Activated CD4-positive, CD25-positive, alpha-beta regulatory T cell treated with anti-CD3 and anti-CD28 coated beads, Interleukin-2, amount 50 U/mL, for 16 hours (primary cell): ENCODE measurements at places on chromosomes 2 and 18.
A peak's percentile ranks its signal among the peaks of the same experiment; 100 is the strongest.

GRCh38 chr2:239903803-239904202 lies 121.3 kb downstream of the NDUFA10 start:
- DNase-seq = no peak

- no peak for DNase-seq
These were observed 114.7 kb downstream of the DHRS9 start for GRCh38 chr2:169184074-169184473.

DNA sequence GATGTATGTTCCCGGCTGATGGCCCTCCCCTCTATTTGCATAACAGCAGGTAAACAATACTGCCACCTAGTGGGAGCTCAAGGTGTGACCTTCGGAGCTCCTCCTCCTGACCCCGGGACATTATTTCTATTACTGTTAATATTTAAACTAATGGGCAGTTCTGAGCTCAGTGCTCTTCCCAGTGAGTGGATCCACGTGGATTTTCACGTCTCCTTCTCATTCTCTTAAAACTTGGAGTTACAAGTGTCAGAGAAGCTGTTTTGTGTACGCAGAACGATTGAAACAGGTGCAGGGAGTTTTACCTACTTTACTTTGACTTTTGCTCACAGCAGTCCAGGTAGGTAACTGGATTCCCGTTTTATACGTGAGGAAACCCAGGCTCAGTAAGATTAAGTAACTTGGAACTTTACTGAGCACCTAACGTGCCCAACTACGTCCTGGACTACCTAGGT lies 127.3 kb downstream of the PRKCE start:
- DNase-seq = peak; percentile 51

DNA sequence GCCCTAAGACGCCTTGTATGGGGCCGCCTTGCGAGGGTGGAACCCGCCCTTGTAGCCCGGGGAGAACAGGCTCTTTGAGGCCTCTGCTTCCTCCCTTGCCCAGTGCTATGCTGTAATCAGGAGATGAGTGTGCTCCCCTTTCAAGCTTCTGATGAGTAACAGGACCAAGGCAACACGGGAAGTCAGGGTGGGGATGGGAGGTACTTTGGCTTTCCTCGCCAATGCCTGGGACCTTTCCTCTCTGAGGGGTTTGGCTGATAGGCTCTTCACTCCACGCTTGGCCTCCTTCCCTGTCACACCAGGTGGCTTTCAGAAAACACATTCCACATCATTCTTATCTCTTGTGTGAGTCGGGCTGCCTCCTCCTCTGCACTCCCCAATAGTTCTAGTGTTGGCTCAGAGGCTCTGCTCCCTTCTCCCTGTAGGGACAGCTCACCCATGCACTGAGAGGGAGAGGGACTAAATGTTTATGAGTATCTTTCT lies 223.7 kb upstream of the TRIB2 start:
- no peak for DNase-seq

- no peak for DNase-seq
These were observed 53.4 kb upstream of the STK17B start for GRCh38 chr2:196224756-196225155.

DNA sequence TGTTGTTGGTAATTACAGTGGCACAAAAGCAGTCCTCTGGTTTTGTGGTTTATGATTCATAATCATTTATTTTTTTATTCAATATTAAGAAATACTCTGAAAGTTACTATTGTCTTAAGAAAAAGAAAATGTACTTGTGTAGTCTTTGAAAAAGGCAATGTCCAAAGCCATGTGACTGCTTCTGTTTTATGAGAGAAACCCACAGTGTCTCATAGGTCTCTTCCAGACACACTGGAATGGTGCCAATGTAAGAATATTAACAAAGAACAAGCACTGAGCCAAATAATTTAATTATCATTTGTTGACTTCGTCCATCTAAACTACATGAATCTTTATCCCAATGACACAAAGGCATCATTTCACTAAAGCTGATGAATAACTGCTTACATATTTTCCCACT lies 62.5 kb downstream of the RPRM start:
- no peak for DNase-seq

GRCh38 chr2:189836644-189837043 lies 52.4 kb downstream of the PMS1 start:
- DNase-seq = no peak

GRCh38 chr2:200399046-200399445 lies 92.6 kb downstream of the SPATS2L start:
- no peak for DNase-seq

- no peak for DNase-seq
These were observed 81.0 kb upstream of the ASB18 start for GRCh38 chr2:236345081-236345714.

- no peak for DNase-seq
These were observed 355.5 kb downstream of the RAD51AP2 start for GRCh38 chr2:17162713-17163112.

- no peak for DNase-seq
These were observed 1132.2 kb downstream of the DPP10 start for GRCh38 chr2:115574667-115575066.

DNA sequence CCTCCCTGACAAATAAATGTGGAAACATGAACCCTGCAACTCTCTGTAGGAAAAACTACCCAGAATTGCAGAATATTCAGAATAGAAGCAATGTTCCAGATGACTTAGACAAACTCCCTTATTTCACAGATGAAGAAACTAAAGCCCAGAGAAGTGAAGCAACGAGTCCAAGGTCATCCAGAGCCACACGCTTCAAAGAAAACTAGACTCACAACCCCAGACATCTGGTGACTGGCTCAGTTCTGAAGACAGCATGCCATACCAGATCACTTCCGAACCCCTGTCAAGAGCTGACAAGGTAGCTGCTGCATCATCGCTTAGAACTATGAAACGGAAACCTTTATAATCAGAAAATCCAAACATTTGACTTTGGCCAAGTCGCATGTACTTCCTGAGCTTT lies 101.3 kb downstream of the PID1 start:
- DNase-seq = no peak

DNA sequence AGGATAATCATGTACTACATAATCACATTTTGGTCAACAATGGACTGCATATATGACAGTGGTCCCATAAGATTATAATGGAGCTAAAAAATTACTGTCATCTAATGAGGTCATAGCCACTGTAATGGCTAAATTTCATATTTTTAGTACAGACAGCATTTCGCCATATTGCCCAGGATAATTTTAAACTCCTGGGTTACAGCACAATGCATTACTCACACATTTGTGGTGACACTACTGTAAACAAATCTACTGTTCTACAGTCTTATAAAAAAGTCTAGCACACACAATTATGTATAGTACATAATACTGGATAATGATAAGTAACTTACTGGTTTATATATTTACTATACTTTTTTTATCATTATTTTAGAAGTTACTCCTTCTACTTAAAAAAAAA lies 12.8 kb downstream of the EIF2AK2 start:
- no peak for DNase-seq

DNA sequence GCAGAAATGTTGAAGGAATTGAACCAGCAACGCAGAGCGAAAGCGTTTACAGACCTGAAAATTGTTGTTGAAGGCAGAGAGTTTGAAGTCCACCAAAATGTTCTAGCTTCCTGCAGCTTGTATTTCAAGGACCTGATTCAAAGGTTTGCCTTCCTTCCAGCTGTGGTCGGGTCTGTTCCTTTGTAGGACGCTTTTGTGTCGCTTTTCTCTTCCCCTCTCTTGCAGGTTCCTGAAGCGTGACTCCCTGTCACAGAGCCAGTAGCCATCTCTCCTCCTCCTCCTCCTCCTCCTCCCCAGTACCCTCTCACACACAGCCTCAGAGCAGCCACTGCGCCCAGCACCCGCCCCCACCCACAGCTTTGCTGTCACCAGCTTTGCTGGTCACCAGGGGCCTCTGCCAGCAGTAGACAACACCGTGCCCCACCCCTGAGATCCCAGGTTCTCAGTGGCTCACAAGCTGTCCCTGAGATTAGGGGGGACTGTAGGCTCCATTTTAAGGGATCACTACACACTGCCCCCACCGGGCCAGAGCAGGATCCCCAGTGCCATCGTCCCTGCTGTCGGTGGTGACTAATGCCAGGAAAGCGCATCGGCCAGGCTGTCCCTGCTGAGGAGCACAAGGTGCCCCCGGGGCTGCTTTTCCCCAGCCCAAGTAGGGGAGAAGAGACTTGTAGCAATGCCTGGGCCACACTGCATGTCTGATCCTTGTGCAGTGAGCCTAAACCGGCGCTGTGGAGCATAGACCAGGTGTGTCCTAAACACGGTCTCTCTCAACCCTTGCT lies 242.3 kb downstream of the ATAD2B start:
- DNase-seq = no peak

GRCh38 chr2:238761868-238762267 lies 86.0 kb upstream of the TWIST2 start:
- no peak for DNase-seq

GRCh38 chr2:152606081-152606480 lies 111.2 kb downstream of the PRPF40A start:
- no peak for DNase-seq

GRCh38 chr2:119255760-119256581 lies 32.3 kb downstream of the STEAP3 start:
- no peak for DNase-seq

- no peak for DNase-seq
These were observed 265.7 kb downstream of the CCDC85A start for GRCh38 chr2:56449449-56449860.

GRCh38 chr2:71129114-71129901 lies 721 bp downstream of the MCEE start:
- DNase-seq = no peak

DNA sequence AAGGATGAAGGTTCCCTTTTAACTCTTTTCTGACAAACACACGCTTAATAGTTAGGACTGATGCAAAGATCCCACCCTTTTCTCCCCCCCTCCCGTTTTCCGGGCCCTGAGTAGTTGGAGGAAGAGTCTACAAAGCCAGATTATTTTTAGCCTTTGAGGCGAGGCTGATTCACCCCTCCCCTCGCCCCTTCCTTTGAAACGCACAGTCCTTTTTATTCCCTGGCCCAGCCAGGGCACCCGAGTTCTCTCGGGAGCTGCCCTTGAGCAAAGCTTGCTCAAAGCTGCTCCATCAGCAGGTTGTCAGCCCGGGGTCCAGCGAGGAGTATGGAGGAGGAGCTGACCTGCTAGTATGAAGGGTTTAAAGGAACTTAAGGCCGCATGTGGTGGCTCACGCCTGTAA lies 47.1 kb upstream of the SPRED2 start:
- no peak for DNase-seq

DNA sequence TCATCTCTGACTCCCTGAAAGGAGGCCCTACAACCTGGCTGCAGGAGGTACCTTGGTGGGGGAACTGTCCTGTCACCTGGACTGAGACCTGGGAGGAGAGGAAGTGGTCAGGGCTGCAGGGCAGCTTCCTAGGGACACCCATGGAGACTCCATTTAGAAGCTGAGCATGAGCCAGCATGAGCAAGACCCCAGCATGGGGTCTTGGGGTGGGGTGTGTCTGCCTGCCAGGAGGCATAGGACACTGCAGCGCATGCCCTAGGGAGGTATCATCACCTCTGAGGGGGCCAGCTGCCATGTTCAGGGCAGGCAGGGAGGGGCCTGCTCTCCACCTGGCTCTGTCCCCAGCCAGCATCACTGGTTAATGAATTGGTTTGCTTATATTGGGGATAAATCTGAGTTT lies 249.7 kb downstream of the CELF4 start:
- DNase-seq = no peak

- no peak for DNase-seq
These were observed 797.2 kb downstream of the SATB2 start for GRCh38 chr2:198660501-198660900.

DNA sequence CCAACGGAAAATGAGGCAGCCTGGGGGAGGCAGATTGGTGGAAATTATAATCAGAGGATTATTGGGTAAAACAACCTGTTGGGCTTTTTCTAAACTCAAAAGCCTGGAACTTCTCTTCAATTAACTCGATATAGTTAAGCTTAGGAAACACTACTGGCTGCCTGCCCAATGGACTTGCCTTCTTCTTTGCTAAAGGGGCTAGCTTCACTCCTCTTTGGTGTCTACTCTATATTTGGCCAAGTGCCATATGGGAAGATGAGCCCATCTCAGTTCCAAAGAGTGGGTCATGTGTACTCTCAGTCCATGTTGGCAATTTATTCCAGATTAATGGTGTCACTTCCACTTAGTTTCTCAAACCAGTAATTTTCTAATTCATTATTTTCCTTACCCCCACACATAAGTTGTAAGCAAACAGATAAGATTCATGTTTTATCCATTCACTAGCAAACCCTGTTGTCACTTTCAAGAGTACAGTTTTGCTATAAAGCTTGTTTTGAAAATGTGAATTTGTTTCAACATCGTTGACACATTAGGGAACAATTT lies 34.3 kb downstream of the DARS1 start:
- no peak for DNase-seq

DNA sequence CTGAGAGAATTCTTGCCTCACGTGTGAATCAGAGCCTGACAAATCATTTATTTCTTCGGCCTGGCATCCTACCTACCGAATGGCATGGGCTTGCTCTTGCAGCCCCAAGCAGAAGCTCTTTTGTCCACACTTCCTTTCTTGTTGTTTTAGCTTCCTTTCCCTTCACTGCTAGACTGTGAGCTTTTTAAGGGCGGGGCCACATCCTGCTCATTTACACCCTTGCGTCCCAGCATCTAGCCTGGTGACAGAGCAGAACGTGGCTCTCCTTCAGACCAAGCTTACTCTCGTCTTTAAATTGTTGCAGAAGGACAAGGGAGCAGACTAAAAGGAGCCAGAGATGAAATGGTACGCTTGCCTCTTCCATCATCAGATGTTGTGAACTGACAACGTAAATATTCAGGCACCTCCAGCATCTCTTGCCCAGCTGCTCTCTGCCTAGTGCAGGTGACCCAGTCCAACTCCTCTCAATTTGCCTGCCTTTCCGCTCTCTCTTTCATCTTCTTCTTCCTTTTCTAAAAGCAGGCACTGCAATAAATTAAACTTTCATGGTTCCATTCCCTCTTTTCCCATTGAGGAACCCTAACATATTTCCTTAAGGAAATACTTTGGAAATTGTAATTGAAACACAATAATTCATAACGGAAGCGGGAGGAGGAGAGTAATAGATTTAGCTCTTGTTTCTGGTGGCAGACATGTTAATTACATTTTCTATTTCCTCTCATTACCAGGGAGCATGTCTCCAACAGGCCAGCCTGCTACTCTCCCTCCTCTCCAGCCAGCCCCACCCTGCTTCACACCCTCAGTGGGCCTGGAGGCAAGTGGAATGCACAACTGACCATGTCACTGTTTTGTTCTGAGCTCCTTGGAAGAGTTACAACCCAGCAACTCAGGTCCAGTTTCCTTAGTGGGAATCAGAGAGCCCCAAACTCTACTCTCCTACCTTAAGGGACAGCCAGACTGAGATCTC lies 228.1 kb upstream of the TRIB2 start:
- no peak for DNase-seq
